Stimulated activated CD8-positive, alpha-beta memory T cell treated with anti-CD3 and anti-CD28 coated beads, Interleukin-7, amount 100 ng/mL, for 1 hour (primary cell): ENCODE measurements at places on chromosomes 2 and 18.

GRCh38 chr18:53710080-53710479, 514.4 kb downstream of the MBD2 start:
- no peak for DNase-seq

DNA sequence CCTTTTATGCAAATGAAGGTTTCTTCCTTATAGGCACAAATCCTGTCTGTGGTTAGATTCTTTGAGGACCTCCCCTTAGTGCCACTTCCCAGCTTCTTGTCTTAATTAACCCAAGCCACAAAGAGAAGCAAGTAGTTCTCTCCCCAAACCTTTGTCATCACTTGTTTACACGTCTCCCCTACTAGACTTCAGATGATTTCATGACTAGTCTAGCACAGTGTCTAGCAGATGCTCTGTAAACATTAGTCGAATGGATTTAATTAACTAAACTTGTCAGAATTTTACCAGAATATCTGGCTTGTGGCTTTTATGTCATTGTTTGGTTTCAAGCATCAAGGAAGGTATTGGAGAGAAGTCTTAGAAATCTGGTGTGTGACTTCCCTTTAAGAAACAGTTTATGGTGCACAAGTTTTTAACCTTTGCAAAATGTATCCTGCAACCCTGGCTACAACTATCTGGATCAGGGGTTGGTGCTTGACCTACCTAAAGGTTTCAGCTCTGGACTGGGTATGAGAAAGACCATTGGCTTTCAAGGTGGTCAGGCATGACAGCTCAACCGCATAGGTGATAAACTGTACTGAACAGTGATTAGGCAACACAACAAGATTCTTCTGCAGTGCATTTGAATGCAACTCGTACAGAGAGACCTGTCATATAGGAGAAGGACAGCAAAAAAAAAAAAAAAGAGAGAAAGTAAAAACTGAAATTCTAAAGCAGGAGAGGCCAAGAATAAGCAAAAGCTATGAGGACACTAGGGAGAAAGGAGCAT, 93.2 kb upstream of the CCDC150 start:
- no peak for DNase-seq

DNA sequence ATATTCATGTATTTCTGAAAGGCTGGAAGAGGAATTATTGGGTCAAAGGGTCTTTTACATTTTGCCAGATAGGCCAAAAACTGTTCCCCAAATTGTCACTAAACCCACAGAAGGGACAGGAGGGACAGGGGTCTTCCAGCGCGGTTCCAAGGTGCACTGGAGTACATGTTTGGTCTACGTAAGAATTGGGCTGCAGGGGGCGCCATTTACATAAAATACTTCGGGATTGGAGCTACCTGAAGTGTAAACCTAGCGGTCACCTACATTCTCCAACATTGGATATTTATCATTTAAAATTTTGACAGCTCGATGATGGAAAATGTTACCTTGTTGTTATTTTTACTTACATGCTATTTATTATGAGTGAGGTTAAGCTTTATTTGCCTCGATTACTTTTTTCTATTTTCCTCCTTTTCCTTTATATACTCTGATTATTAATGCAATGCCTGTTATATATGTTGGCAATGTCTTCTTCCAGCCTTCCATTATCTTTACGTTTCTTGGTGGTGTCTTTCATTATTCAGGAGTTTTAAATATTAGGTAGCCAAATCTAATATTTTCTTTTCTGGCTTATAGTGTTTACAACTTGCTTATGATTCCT, 43.0 kb upstream of the RAB6C start:
- DNase-seq: no peak

GRCh38 chr2:23452372-23452771, 67.4 kb downstream of the KLHL29 start:
- no peak for DNase-seq

- no peak for DNase-seq
Observed at GRCh38 chr2:171835386-171835785, 58.7 kb downstream of the SLC25A12 start.

DNA sequence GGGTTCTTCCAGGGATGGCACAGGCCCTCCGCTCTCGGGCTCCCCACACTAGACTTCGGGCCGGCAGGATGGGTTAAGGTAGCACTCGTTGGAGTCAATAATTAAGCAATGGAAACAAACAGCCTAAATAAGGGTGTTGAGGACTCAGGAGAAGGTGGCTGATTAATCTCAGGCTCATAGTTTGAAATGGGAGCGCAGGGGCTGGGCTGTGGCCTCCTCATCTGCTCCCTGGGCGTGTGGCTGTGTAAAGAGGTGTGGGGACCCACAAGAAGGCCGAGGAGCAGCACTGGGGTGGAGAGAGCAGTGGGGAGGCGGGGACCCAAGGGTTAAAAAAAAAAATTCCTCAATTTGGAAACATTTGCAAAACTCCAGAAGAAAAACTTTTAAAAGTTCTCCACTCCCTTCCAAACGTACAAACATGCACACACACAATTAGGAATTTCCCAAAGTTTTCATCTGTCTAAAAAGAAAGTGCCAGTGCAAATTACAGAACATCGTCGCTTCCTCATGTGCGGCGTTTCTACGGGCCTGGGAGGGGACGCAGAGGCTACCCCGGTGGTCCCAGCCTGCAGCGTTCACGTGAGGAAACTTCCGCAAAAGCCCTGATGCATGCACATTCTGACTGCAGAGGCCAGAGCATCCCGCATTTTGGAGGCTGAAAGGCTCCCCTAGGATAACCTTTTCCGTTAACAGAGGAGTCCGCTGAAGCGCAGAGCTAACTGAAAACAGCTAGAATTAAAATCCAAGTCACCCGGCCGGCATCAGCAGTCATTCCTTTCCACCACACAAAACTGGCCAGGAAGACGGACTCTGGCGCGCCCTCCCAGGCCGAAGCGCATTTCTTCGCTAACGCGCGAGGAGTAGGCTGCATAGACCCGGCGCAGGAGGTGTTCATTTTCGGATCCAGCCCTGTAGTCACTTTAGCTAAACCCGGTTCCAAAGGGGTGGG, 1.0 kb upstream of the TUBB6 start:
- DNase-seq: no peak

DNA sequence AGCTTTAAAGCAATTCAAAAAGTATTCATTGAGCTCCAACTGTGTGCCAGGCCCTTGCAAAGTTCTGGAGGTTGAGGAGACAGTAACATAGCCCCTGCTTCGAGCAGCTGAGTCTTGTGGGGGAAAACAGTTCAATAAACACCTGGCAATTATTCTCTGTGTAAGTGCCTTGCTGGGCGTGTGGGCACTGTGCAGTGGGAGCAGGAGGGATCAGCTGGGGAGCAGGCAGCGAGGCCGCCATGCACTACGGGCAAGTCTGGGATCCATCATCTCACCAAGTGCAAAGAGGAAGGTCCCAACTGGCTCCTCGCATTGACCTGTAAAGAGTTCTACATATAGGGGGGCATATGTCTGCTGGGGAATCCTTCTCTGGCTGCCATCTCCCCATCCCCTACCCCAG, 342.2 kb upstream of the HS6ST1 start:
- DNase-seq: no peak

DNA sequence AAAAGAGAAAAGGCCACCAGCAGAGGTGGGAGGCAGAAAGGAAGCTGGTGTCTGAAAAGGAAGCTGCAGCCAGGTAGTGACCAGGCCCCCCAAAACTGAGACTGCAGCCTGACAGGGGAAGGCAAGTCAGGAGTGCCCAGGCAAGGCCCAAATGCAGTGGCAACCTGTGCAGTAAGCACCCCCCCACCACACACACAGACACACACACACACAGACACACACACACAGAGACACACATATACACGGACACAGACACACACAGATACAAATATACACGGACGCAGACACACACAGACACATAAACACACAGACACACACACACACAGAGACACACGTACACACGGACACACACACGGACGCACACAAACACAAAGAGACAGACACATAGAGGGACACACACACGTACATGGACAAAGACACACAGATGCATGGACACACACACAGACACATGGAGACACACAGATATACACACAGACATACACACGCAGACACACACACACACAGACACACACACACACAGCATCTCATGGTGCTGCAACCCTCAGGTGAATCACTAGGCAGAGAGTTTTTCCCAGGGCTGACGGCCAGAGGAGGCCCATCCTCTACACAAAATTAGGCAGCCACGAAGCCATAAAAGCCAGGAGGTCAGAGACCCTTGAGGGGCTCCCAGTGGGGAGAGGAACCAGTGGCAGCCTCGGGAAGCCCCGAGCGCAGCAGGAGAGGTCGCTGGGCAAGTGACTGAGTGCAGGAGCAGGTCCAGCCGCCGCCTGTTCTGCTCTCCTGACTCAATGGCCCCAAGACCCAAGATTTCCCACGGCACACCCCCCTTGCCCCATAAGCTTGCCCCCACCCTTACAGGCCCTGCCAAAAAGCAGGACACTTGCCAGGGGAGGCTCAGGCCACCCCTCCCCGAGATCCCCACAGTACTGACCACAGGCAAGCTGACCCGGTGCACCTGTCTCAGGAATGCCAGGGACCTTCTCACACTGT, 6.3 kb downstream of the SDC1 start:
- no peak for DNase-seq

- no peak for DNase-seq
Observed at GRCh38 chr2:7620255-7620654, 703.0 kb downstream of the RNF144A start.

DNA sequence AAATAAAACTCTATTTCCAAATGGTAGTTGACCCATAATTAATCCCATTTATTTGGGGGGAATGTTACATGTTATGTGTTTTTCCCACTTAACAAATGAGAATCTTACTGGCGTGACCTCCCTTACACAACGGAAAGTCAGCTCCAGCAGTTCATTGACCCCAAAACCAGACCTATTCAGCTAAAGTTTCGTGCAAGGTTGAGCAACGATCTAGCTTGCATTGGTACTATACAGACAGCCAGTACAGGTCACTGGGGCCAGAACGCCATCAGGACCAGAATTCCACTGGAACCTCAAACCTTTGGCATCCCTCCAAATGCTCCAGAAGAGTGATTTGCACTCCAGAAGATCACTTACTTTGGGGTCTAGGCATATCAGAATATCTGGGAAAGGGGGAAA, 6.8 kb upstream of the CTAGE1 start:
- DNase-seq: no peak

- DNase-seq: no peak
Observed at GRCh38 chr18:617970-618504, 21.2 kb downstream of the CLUL1 start.

DNA sequence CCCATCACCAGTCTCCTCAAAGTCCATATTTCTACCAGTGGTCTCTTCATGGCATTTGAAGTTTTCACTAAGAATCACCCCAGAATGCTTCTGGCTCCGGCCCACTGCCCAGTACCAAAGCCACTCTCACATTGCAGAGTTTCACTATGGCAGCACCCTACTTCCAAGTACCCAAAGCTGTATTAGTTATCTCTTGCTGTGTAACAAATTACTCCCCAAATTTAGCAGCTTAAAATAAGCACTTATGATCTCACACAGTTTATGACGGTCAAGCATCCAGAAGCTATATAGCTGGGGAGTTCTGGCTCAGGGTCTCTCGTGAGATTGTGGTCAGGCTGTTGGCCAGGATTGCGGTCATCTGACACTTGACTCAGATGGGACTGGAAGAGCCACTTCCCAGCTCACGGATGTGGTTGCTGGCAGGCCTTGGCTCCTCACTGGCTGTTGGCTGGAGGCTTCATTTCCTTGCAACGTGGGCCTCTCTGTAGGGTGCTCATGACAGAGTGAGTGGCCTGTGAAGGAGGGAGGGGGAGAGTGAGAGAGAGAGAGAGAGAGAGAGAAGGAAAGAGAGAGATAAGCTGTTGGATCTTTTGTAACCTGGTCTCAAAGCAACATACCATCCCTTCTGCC, 189.5 kb downstream of the CTIF start:
- no peak for DNase-seq

DNA sequence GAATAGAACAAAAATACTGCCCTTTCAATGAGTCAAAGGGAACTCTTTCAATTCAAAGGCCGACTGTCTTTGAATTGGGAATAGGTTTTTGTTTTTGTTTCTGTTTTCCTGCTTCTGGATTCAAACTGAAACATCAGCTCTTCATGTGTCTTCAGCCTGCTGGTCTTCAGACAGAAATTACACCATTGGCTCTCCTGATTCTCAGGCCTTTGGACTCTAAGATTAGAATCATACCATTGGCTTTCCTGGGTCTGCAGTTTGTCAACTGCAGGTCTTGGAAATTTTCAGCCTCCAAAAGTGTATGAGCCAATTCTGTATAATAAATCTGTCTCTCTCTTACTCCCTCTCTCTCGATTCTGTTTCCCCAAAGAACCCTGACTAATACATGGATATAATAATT, 31.1 kb downstream of the CTLA4 start:
- no peak for DNase-seq

DNA sequence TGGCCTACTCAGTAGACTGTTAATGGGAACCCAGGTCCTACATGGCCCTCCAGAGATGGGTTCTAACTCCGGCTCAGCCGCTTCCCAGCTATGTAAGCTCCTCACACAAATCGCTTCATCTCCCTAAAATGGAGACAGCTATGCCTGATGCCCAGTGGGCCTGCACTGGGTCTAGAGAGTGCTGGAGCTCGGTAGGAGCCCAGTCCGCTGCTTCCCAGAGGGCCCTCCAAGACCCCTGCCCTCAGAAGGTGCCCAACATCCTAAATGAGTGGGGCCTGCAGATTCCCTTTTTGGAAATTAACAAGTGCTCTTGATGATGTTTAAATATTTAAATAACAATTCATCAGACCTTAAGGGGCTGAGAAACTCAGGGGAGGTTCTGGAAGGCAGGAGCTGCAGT, 47.1 kb downstream of the HS1BP3 start:
- no peak for DNase-seq

DNA sequence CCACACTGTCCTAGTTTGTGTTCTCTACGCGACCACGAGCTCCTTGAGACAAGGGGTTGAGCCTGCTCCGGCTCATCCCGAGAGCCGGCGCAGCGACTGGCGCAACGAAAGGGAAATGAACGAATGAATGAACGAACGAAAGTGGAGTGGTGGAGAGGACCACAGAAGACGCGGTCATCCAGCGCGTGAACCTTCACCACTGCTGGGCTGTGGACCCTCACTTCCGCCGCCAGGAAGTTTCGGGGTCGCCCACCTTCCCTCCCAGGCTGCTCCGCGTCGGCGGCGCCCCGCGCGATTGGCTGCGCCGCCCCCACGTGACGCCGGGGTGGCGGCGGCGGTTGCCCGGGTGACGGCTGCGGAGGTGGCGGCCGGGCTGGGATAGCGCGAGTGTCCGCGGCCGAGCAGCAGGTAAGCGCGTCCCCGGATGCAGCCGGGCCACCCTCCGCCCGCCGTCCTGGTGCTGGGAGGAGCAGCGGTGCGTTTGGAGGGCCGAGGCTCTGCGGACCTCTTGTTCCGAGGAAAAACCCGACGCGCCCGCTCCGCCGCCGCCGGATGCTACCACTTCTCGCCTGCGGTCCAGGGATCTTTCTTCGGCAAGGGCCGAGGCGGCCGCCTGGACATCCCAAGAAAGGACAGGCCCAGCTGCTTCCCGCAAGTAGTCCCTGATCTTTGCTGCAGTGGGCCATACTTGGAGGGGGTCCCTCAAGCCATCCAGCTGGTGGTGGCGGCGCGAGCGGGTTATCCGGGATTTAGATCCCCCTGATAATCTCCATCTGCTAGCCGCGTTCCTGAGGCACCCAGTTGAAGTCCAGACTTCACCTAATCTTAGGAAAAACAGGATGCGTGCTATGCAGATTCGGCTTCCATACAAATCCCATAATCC, at the start of gene ARMC9:
TSS of gene ARMC9 (plus strand) at position 341 of the 883 bp plus-strand sequence. CDS start 7,608 bp downstream, outside the sequence.
- peak; percentile 45 for DNase-seq
